ENCODE measurements at places on chromosomes 11 and 22.

DNA sequence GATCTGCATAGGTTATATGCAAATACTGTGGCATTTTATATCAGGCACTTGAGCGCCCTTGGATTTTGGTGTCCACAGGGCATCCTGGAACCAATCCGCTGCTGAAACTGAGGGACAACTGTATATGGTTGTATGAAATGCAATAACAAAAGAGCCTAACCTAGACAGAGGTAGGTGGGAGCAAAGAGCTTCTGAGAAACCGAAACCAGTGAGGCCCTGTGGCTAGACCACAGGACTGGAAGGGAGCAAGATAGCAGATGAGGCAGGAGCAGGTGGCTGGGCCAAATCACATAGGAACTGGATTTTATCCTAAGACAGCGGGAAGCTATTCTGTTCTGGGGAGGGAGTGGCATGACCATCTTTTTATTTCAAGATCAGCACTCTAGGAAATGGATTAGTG lies 30.1 kb downstream of the RCN1 start:
- DNase-seq: no peak

GRCh38 chr11:1926156-1927025 lies 6.9 kb downstream of the TNNT3 start:
- DNase-seq: no peak

GRCh38 chr11:60748821-60749220 lies 7.8 kb upstream of the MS4A15 start:
- no peak for DNase-seq

- no peak for DNase-seq
Measured at GRCh38 chr11:111726301-111726713, 39.9 kb downstream of the PPP2R1B start.

DNA sequence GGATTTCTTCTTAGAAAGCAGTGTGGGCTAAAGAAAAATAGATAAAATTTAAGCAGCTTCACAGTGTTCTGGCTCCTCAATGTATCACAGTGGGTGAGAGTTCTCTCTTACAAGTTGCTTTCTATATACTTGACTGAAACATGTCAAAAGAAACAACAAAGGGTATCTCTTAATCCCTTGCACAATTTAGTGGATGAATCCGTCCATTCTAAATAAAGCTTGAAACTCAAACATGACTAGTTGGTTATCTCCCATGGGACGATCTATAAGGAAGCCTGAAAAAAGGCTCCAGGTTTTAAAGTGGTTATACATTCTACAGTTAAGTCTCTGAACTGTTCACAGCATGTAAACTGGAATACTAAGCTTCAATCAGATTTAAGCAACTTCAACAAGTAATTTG lies 993.1 kb upstream of the CNTN5 start:
- no peak for DNase-seq

DNA sequence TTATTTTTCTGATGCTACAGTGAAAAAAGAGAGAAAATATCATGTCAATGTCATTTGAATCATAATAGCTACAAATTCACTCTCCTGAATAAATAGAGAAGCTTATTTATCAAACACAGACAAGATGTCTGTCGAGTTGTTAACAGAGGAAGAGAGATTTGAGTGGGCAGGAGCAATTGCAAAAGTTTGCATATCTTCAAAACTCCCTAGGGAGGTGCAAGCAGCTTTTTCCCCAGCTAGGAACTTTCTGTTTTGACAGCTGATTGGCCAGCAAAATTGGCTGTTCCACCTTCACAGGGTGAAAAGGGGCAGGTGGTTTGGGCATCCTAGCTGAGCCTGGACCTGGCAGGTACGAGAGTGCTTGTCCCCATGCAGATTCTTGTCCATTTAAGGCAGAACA lies 98.2 kb downstream of the NTM start:
- DNase-seq: no peak

GRCh38 chr22:44429941-44430587 lies 68.0 kb downstream of the RTL6 start:
- DNase-seq: no peak

- no peak for DNase-seq
Measured at GRCh38 chr11:65501186-65501471, 2.3 kb downstream of the MALAT1 start.

GRCh38 chr11:60281485-60281884 lies 1.0 kb downstream of the MS4A4A start:
- no peak for DNase-seq

DNA sequence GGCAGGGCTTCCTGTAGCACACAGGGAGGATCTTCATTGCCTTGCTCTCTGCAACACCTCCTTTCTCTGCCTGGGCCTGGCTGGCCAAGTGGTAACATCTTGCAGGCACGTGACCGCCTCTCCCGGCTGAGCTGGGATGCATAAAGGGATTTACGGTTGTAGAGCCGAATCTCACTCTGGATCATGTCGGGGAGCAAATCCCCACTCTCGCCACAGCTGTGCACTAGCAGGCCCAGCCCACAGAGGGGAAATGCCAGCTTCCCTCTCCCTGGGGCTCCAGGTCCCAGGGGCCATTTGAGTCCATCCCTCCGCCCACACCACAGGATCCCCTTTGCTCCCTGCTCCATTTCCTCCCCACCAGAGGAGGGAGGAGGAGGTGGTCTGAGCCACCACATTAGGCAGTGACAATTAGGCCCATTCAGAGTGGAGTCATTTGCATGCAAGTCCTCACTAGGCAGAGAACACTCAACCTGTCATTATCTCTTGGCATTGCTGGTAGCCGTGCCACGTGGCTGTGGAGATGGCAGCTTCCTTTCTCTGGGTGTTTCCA lies 196.7 kb downstream of the DSCAML1 start:
- no peak for DNase-seq

GRCh38 chr11:19869466-19869865 lies 156.8 kb downstream of the NAV2 start:
- DNase-seq: no peak

- no peak for DNase-seq
Measured at GRCh38 chr22:23526596-23527316, 53.3 kb downstream of the IGLL1 start.

- DNase-seq: no peak
Measured at GRCh38 chr22:29873943-29874342, 9.0 kb upstream of the MTMR3 start.
